ENCODE measurements at places on chromosomes 3 and 15.

GRCh38 chr3:126064627-126065258, 19.2 kb downstream of the SLC41A3 start:
- no peak for DNase-seq

DNA sequence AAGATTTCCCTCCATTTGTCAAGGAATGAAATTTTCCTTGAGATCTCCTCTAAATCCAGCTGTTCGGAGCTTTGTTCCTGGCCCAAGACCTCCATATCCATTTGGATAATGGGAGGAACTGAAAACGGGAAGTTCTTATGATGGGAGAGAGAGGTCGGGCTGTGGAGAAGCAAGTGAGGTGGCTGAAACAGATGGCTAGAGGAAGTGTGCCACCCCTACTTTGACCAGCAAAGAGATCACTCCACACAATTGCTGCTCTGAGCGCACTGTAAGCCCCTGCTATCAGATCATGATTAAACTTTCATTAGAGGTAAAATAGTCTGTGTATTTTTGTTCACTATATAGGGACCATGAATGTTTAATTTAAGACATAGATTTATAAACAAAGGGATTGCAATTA, at the start of gene MINDY4B:
MINDY4B (minus strand) TSS at position 101 of the 400 bp plus-strand sequence; CDS start at position 101, 0 bp downstream.
- no peak for DNase-seq

DNA sequence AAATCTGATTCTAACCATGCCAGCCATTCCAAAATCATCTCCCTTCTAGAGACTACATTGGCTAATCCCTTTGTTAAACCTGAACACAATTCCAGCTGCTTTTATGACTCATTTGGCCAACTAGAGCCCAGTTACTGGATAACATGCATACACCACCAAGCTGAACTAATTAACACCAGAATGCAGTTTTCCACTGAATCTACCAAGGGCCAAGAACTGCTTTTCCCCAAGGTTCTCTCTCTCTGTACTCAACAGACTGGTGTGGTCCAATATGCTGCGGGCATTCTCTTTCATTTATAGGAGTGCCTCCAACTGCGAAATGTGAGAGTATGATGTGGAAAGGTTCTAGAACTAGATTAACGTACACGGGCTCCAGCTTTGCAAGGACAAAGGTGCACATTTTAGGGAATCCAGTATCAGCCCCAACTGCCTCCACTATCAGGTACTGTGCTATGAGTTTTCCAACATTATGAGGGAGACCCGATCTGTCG, 1.5 kb downstream of the CHSY1 start:
- DNase-seq: no peak

GRCh38 chr3:38067508-38068233, 28.7 kb downstream of the DLEC1 start:
- no peak for DNase-seq

DNA sequence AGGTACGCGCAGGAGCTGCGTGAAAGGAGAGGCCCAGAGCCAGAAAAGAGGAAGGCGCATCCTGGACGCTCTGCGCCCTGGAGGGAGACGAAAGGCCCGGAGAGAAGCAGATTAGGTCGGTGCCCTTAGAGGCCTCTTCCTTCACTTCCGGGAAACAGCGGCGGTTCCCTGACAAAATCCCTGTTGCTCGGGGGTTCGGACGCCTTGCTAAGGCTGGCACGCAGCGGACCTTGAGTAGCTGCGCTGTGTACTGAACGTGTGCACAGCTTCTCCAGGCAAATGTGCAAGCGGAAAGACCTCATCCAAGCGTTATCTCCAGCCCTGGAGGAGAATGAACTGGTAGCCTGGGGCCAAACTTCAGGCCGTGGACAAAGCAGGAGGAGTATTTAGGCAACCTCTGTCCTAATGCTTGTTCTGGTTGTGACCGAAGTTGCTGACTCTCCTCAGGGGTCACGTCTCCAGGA, 3.0 kb upstream of the SOX14 start:
- no peak for DNase-seq
